NCI-H146 (cell line): ENCODE measurements at places on chromosomes 7 and 10.
A peak's percentile ranks its signal among the peaks of the same experiment; 100 is the strongest.

DNA sequence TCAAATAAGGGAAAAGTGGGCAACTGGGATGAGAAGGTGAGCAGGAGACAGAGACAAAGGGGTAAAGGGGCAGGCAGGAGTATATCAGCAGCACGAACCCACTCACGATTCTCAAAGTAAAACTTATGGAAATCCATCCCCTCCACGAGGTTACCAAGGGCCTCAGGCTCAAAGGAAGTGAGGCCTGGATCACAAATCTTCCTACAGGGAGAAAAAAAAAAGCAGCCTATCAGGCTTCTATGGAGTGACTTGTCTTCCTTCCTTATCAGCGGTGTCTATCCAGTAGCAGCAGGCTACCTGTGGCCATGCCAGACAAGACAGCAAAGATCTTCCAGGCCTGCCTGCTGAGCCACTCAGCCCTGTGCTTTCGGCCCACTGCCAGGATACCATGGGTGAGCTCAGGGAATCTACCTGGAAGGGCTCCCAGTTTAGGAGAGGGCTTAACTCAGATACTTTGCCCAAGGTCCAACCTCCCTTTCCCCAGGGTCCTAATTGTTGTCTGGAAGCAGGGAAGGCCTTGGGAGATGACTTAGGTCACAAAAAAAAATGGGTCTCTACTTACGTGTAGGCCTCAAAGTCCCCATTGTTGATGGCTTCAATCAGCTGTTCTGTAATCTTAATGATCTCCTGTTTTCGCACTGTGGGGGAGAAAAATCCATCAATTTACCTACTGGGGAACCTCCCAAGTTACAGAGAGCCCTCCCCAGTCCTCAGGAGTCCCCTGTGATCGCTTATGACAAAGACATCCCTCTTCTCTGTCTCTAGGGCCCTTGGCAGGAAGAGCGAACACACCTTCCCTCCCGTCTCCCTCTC is 5.7 kb upstream of the NDST2 start:
- no peak for DNase-seq

DNA sequence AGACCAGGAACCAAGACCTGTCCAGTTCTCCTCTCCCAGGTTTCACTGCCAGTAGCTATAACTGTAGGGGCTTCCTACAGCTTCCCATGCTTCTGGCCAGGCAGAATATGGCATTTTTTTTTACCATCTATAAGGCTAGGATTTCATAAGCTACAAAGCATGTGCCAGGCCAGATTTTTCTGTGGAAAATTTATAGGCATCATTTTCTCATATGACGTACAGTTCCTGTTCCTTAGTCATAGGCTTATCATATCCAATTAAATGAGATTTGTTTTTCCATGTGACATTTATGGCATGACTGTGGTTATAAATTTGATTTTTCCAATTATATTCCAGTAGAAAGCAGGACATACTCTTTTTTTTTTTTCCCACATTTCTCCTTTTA is 208.6 kb upstream of the NPY start:
- DNase-seq, result peak; percentile 17

DNA sequence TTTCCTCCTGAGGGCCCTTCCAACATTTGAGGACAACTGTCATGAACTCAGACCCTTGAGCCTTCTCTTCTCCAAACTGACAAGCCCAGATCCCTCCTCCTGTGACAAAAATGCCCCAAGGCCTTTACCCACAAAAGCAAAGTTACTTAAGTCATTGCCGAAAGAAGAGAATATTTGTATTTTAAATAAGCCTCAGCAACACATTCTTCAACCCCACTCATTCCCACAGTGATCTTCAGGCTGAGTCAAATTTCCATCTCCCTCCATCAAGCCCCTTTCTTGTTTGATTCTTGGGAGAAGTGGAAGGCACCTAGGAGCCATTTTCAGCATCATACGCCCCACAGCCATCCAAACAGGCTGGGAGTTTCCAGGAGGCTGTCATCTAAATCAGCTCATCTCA is 150.8 kb upstream of the PDE1C start:
- no peak for DNase-seq

- DNase-seq, result no peak
These were observed 73.5 kb upstream of the DLX6 start for GRCh38 chr7:96931891-96932290.

GRCh38 chr10:73854310-73854709 is 20.0 kb downstream of the CAMK2G start:
- no peak for DNase-seq

GRCh38 chr7:143012001-143012400 is 14.9 kb downstream of the OR9A2 start:
- no peak for DNase-seq

- no peak for DNase-seq
These were observed 351.6 kb upstream of the ZMIZ1 start for GRCh38 chr10:78717200-78717599.

- no peak for DNase-seq
These were observed 19.2 kb downstream of the PSAP start for GRCh38 chr10:71831646-71832552.

DNA sequence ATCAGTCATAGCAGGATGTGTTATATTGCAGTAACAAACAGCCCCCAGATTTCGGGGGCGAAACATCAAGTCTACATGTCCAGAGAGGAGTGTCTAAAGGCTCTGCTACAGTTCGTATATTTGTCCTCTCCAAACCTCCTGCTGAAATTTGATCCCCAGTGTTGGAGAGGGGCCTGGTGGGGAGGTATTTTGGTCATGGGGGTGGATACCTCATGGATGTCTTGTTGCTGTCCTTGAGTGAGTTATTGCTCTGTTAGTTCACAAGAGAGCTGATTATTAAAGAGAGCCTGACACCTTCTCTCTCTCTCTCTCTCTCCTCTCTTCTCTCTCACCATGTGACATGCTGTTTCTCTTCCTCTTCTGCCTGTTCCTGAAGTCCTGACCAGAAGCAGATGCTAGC is 343.7 kb downstream of the TCERG1L start:
- no peak for DNase-seq

DNA sequence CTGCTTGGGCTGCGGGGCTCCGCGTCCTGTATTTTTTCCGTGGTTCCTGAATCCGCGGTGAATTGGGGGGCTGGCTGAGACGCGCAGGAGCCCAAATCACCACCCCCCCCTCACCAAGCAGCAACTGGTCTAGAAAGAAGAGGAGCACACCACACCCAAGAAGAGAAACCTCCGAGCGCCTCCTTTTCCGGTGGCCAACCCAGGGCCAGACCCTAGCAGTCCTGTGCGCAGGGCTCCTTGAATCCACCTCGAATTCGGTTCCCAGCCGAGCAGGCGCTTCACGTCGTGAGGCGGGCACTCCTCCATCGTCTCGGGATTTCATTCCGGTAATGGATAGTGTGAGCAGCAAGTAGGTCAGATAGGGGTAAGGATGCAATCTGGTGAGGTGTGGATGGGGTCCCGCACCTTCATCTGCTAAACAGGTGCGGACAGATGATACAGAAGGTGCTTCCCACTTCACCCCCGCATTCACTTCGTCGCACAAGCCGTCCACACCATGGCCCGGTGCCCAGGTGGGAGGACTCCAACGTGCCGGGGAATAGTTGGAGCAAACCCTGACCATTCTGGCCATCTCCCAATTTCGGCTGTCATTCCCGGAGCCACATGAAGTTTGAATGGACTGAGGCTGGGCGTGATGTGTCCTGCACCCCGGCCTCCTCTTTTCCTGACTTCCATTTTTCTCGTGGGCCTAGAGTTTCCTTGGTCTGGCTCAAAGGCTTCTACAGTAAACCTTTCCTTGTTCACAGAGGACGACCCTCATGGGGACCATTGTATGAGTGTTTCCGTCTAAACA is 19.8 kb upstream of the ZNF273 start:
- no peak for DNase-seq

DNA sequence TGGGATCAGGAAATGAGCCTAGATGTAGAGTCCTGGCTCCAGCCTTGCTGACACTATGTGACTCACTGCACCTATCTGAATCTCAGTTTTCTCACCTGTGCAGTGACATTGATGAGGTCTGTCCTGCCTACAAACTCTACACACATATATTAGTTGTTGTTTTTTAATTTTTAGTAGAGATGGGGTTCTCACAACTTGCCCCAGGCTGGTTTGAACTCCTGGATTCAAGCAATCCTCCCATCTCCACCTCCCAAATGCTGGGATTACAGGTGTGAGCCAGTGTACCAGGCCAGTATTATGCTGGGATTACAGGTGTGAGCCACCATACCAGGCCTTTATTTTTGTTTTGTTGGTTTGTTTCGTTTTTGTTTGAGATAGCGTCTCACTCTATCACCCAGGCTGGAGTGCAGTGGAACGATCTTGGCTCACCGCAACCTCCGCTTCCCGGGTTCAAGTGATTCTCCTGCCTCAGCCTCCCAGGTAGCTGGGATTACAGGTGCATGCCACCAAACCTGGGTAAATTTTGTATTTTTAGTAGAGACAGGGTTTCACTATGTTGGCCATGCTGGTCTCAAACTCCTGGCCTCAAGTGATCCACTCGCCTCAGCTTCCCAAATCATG is 11.8 kb upstream of the DDIT4 start:
- DNase-seq, result no peak

- no peak for DNase-seq
These were observed 35.9 kb downstream of the LRRC4 start for GRCh38 chr7:127995156-127995880.

DNA sequence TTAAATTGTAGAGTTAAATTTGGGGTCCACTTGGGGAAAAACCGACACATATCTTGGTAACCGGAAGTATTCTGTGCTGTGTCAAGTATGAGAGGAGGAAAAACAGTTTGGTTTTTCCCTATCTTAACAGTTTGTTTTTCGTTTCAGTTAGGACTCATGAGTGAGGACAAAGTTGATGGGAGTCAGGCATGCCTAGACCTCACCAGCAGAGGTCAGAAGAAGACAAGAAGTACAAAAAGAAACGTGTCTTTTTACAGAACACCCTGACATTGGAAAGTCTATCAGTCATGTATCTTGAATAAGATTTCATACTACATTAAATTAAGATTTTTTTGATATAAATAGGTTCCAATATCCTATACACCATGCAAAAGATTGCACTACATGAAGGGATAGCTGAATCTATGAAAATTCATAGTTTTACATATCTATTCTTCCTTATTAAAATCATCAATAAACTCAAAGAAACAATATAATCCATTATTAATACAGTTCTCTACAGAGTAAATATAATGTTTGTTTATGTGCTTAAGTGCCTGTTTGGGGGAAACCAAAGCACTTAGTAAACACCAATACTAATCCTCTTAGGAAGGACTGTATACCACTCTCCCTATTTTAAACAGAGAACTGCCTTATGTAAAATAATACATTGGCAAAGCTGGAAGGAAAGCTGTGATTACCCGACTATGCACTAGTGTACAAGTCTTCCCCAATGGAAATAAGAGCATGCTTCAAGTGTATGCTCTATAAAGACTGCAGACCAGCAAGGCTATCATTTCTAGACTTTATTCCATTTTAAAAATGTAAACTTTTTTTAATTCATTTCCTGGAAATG is 95.6 kb downstream of the USP6NL start:
- DNase-seq, result peak; percentile 66

DNA sequence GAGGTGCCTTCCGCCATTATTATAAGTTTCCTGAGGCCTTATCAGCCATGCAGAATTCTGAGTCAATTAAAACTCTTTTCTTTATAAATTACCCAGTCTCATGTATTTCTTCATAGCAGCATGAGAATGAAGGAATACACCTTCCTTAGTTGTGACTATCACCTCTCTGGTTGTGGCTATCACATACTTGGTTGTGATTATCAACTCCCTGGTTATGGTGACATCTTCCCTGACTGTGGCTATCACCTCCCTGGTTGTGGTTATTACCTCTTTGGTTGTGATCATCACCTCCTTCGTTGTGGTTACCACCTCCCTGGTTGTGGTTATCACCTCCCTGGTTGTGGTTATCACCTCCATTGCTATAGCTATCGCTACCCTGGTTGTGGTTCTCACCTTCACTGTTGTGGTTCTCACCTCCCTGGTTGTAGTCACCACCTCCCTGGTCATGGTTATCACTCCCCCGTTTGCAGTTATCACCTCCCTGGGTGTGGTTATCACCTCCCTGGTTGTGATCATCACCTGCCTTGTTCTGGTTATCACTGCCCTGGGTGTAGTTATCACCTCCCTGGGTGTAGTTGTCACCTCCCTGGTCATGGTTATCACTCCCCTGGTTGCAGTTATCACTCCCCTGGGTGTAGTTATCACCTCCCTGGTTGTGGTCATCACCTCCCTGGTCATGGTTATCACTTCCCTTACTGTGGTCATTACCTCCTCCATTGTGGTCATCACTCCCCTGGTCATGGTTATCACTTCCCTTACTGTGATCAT is 105.9 kb downstream of the GPR26 start:
- no peak for DNase-seq

DNA sequence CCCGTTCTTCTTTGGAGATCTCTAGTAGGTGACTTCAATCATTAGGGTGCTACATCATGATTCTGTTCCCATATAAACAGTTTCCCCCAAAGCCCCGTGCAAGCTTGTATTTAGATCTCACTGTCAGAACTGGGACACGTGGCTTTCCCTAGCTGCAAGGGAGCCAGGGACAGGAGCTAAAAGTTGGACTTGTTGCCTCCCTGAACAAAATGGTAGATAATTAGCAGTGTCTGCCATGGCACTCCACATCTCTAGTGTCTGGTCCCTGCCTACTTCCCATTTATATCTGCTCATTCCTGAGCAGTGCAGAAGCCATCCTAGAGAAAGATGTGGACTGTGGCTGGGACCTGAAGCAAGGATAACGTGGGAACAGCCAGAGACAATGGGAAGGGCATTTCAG is 76.6 kb upstream of the FGFR2 start:
- DNase-seq, result no peak

GRCh38 chr7:101231644-101232043 is 6.0 kb downstream of the CLDN15 start:
- DNase-seq, result no peak

DNA sequence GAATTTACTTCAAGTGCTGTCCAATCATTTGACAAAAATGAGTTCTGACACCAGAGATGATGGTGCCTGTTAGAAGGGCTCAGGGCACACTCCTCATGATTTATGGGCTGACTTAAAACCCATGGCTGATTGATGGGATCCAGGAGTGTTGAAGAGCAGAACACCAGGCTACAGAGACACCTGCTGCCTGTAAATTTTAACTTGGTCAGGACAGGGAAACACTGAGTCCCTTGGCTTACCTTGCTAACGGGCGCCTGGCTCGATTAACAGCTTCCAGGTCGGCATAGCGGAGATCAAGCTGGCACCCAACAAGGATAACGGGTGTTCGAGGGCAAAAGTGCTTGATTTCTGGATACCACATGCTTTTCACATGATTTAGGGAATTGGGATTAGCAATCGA is 51.4 kb downstream of the RHOBTB1 start:
- no peak for DNase-seq

GRCh38 chr10:73459683-73460314 is 26.4 kb upstream of the MSS51 start:
- no peak for DNase-seq

GRCh38 chr7:90850066-90850465 is 253.9 kb downstream of the CDK14 start:
- peak; percentile 74 for DNase-seq

- no peak for DNase-seq
These were observed 83.9 kb upstream of the SMIM30 start for GRCh38 chr7:113202284-113202683.

GRCh38 chr7:7099584-7100014 is 82.7 kb upstream of the C1GALT1 start:
- peak; percentile 70 for DNase-seq

GRCh38 chr7:50973814-50974213 is 191.1 kb upstream of the GRB10 start:
- no peak for DNase-seq
